Fibroblast of lung (primary cell): ENCODE measurements at places on chromosomes 2 and 18. TPM values are rescaled to one million over a fixed set of nuclear protein-coding genes. Genes with fewer than 3 reads are reported as not detected.

Gene MARCO
- total RNA-seq = not detected in 2 replicates

Gene LYG2
- total RNA-seq = not detected in 2 replicates

Gene C18orf54
- total RNA-seq = 3.3 and 5.6 TPM in 2 replicates

Gene LCT
- under 0.01 TPM in 2 replicates for total RNA-seq

Gene RAB11FIP5
- total RNA-seq = 22.3 and 35.0 TPM in 2 replicates

Gene ZNF385B
- total RNA-seq = under 0.01 TPM in 1 of 2 replicates, not detected in the other

Gene FBXO15
- 0.77 and 0.83 TPM in 2 replicates for total RNA-seq

Gene APOB
- total RNA-seq = under 0.01 TPM in 2 replicates

Gene MREG
- total RNA-seq = 1.8 and 3.5 TPM in 2 replicates

Gene ASIC4
- total RNA-seq = under 0.01 and 0.33 TPM in 2 replicates

Gene SLC16A14
- total RNA-seq = 1.5 and 5.6 TPM in 2 replicates

Gene MAP2
- total RNA-seq = 15.7 and 51.0 TPM in 2 replicates

Gene ALK
- total RNA-seq = under 0.01 TPM in 2 replicates

Gene TEX261
- total RNA-seq = 20.5 and 33.0 TPM in 2 replicates

Gene RND3
- 559 and 1,405 TPM in 2 replicates for total RNA-seq

Gene NTSR2
- under 0.01 TPM in 1 of 2 replicates, not detected in the other for total RNA-seq

Gene LTBP1
- 190 and 324 TPM in 2 replicates for total RNA-seq

Gene TET3
- 2.6 and 3.1 TPM in 2 replicates for total RNA-seq

Gene ANO7
- total RNA-seq = 0.26 and 0.50 TPM in 2 replicates

Gene LCLAT1
- 17.7 and 43.3 TPM in 2 replicates for total RNA-seq

Gene SCYGR5
- total RNA-seq = not detected in 2 replicates

Gene NXPH2
- total RNA-seq = not detected in 2 replicates

Gene SERPINB4
- total RNA-seq = not detected in 2 replicates

Gene TMEM169
- total RNA-seq = 0.26 and 0.50 TPM in 2 replicates
